B cell (primary cell): ENCODE measurements at places on chromosomes 13 and 19. TPM values are rescaled to one million over a fixed set of nuclear protein-coding genes. Genes with fewer than 3 reads are reported as not detected.

DNA sequence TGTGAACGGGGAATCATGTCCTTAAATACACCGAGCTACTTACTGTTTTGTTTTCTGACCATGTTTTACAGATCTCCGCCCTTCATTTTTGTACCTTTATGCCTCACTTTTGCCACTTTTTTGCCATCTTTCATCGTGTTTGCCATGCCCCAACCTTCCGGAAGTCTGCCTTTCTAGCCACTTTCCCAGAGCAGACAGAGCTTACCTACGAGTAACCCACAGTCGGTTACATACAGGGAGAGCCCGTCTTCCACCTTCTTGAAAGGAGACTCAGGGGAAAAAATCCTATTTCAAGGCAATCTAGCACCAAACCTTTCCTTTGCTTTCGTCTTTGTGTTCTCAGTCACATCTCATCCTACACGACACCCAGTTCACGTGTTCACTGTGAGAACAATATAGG, 26.1 kb downstream of the RFPL4AL1 start:
- H3K36me3 ChIP-seq = no peaks in the 10 kb centered on the region
- H3K27ac ChIP-seq = no peak overlapping the region

Gene BIVM
- total RNA-seq = 3.6 and 5.4 TPM in 2 replicates

DNA sequence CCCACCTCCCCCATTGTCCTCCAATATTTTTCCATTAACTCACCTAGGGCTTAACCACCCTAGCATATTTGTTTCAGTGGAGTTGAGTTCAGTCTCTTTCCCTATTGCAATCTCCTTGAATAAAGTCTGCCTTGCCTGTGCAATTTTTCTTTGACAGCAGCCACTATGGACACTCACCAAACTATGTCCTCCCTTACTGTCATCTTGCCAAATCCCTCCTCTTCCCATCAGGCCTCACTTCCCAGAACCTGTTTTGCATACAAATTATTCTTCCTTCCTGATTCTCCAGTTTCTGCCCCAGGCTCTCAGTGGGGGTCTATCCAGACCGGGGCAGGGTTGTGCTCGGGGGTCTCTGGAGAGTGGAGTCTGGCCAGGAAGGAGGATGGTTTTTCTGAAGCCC, 2.2 kb upstream of the LYPD5 start:
- H3K4me3 ChIP-seq = no peak overlapping the region
- H3K27ac ChIP-seq = no peak overlapping the region
- no peaks in the 10 kb centered on the region for H3K4me1 ChIP-seq
- H3K36me3 ChIP-seq = no peaks in the 10 kb centered on the region
- DNase-seq = no peak

DNA sequence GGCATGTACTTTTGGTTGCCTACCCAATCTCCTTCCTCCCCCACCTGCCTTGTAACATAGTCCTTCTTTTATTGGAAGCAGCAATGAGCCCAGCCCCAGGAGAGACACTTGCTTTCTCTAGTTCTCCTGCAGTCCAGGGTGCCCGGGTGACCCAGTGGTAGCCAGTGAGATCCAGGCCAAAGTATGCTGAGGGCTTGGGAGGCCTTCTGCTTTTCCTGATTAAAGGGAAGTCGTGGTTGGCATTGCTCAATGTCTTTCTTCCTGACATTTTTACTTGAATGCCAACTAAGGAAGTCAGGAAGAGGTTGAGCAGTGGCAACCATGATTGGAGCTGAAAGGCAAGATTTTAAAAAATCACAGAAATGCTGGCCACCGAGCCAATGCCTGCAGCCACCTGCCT, 25.7 kb downstream of the CNMD start:
- no peak overlapping the region for H3K4me3 ChIP-seq
- no peaks in the 10 kb centered on the region for H3K4me1 ChIP-seq
- H3K27ac ChIP-seq = no peak overlapping the region
- no peak for DNase-seq
- no peaks in the 10 kb centered on the region for H3K36me3 ChIP-seq

DNA sequence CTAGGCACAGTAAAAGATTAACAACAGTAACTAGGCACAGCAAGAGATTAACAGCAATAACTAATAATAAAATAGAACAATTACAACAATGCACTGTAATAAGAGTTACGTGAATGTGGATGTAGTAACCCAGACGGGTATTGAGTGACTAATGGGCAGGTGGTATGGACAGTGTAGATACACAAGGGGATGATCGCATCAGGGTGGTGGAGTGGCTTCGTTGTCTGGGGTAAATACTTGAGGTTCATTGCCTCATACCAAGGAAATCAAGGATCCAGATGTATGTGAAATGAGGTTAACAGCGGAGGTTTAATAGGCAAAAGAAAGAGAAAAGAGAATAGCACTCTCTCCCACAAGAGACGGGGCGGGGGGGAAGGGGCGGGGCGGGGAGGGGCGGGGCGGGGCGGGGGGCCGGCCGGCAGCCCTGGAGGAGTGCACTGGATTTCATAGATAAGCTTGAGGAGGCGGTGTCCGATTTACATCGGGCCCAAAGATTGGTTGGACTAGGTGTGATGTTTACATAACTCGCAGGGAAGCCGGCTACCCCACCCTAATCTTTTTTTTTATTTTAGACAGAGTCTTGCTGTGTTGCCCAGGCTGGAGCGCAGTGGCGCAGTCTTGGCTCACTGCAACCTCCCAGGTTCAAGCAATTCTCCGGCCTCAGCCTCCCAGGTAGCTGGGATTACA, 106.3 kb downstream of the KCTD15 start:
- H3K27me3 ChIP-seq = no peaks in the 10 kb centered on the region
- no peak overlapping the region for H3K4me3 ChIP-seq
- DNase-seq = no peak
- peaks cover 13% of the 10 kb centered on the region for H3K4me1 ChIP-seq

DNA sequence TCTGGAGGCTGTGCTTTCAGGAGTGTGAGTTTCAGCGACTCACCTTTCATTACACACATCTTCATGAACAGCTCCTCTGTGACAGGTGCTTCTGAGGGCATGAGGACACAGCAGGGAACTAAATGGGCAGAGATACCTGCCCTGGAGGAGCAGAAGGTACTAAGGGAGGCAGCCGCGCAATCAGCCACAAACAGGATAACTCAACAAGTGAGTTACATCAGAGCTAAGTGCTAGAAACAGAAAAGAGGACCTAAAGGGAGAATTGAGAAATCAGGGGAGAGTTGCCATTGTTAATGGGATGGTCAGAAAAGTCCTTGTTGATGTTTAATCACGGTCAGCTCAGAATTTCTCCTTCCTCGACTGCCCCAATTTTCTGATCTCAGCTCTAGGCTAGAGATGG, 42.5 kb downstream of the SYDE1 start:
- no peak for DNase-seq
- H3K27ac ChIP-seq = no peak overlapping the region
- no peaks in the 10 kb centered on the region for H3K27me3 ChIP-seq
- H3K4me3 ChIP-seq = no peak overlapping the region
- no peaks in the 10 kb centered on the region for H3K4me1 ChIP-seq

Gene CBY2
- total RNA-seq = not detected in 2 replicates
